ENCODE measurements at places on chromosomes 2 and 18. TPM values are rescaled to one million over a fixed set of nuclear protein-coding genes. Genes with fewer than 3 reads are reported as not detected.

DNA sequence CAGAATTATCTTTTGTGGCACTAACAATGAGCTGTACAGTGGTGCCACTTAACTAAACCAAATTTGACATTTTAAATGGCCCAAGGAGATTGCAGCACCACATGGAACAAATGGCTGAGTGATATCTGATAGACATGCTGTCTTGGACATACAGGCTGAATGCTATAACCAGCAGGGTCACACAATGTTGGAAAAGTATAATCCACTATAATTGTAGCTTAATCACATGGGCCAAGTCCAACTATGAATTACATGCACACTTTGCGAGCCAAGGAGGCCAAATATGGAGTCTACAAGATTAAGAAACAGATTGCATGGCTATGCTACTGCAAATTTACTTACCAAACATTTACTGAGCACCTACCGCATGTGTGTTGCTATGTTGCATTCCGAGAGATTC is 69.0 kb downstream of the AOX1 start:
- no peak overlapping the region for H3K27ac ChIP-seq
- no peaks in the 10 kb centered on the region for H3K4me1 ChIP-seq
- peaks cover 29% of the 10 kb centered on the region for H3K36me3 ChIP-seq
- no peak for DNase-seq

GRCh38 chr2:31568585-31569201 is 12.0 kb downstream of the SRD5A2 start:
- H3K36me3 ChIP-seq: no peaks in the 10 kb centered on the region
- no peak for DNase-seq
- no peaks in the 10 kb centered on the region for H3K27me3 ChIP-seq
- H3K4me3 ChIP-seq: no peak overlapping the region

PID1 gene
- total RNA-seq: 9.9 TPM

COLEC11 gene
- 0.68 TPM for total RNA-seq

UGT1A3 gene
- total RNA-seq: not detected

MYOM1 gene
- total RNA-seq: 2.1 TPM

Data from suprapubic skin (tissue), 4 donors.